ENCODE measurements at places on chromosomes 16 and 17.
A peak's percentile ranks its signal among the peaks of the same experiment; 100 is the strongest.

- DNase-seq = no peak
These were observed 10.5 kb downstream of the NXN start for GRCh38 chr17:968812-969730.

GRCh38 chr17:79036596-79036995 is 12.6 kb downstream of the C1QTNF1 start:
- peak; percentile 94 for DNase-seq

DNA sequence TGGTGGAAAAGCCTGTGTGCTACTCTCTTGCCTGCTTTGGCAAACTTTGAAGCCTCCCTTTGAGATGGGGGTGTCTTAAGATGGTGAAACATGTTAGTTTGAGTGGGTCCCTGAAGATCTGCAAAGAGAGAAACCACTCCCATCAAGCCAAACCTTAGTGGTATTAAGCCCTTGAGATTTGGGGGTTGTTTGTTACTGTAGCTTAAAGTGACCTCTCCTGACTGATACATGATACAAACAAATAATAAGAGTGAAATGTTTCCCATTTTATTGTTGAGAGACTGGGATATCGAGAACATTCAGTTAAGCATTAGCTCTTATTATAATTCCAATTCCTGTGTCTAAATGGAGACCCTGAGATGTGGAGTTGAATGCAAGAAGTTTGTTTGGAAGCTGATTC is 63.1 kb downstream of the NT5M start:
- DNase-seq = no peak

DNA sequence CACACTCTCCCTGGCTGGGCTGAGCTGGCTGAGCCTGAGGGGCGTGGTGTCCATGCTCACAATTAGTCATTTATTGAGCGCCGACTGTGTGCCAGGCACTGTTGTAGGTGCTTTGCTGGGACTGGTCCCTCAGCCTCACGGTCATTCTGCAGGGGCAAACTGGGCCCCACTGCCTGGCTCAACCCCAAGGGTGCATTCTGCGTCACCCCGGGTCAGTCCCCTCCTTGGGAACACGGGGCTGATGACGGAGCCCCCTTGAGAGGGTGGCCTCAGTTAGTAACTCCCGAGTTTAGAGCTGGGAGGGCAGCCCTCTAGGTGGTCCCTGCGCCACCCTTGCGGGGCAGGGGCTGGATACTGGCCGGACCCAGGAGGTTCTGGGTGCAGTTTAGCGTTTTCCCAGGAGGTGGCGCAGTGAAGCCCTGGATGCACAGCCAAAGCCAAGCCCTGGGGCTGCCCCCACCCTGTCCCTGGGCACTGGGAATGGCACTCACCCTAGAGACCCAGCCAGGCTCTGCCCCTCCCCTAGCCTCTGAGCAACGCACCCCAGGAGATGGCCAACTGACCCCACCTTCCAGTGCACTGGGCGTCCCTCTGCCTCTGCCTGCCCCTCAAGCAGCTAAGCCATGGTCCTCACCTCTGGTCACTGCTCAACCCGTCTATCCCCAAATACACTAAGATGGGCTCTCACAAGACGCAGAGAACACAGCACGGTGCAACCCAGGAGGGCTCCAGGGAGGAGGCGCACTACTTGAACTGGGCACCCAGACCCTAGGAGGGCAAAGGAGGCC is 243.2 kb upstream of the GSE1 start:
- no peak for DNase-seq

DNA sequence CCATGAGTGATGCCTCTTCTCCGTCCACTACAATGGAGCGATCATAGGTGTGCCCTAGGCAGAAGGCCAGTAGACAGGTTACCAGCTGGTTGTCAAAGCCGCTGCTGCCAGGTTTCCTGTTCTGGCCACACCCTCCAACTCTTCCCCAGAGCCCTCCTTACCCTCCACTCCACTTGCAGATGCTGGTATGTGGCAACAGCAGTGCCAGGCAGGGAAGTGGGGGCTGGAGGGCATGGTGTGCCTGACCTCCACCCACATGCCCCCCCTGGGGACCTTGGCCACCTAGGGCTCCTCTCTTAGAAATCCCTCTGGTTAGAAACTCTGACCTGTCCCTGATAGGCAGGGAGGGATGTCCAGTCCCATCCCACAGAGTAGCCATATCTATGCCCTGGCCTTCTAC is 1.5 kb downstream of the RRAD start:
- DNase-seq = no peak

DNA sequence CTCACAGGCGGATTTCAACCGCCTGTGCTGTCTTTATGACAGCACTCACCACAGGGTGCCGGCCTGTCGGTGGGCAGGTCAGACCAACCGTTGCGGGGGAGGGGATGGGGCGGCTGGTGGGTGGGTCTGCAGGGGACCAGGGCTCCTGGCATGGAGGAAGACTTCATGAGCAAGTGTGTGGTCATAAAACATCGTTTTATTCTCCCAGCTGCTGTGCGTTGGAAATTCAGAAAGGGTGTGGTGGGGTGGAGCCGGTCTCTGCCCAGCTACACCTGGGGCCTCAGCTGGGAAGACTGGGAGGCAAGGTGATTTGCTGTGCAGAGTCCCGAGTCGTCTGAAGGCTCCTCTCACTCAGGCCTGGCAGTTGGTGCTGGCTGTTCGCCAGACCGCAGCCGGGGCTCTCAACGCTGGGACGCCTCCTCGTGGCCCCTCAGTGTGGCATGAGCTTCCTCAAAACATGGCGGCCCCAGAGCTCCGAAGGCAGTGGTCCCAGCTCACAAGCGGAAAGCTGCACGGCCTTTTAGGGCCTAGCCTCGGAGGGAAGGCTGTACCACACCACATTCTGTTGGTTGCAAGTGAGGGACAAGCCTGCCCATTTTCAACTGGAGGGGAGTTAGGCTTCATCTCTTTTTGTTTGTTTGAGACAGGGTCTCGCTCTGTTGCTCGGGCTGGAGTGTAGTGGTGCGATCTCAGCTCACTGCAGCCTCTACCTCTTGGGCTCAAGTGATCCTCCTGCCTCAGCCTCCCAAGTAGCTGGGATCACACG is 45.8 kb upstream of the GSE1 start:
- DNase-seq = no peak

- DNase-seq = no peak
These were observed 17.3 kb downstream of the COTL1 start for GRCh38 chr16:84600343-84601229.

DNA sequence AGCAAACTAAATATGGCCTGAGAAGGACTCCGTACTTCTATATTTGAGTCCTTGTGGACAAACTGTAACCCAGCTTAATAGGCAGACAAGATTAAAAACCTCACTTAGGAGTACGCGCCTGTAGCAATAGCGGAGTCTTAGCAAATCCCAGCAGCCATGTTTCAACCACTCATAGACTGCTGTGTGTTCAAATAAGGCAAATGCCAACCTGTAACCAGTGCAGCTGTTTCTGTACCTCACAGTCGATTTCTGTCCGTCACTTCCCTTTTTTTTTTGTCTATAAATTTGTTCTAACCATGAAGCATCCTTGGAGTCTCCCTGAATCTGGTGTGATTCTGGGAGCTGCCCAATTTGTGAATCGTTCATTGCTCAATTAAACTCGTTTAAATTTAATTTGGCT is 30.2 kb downstream of the TANC2 start:
- DNase-seq = no peak

DNA sequence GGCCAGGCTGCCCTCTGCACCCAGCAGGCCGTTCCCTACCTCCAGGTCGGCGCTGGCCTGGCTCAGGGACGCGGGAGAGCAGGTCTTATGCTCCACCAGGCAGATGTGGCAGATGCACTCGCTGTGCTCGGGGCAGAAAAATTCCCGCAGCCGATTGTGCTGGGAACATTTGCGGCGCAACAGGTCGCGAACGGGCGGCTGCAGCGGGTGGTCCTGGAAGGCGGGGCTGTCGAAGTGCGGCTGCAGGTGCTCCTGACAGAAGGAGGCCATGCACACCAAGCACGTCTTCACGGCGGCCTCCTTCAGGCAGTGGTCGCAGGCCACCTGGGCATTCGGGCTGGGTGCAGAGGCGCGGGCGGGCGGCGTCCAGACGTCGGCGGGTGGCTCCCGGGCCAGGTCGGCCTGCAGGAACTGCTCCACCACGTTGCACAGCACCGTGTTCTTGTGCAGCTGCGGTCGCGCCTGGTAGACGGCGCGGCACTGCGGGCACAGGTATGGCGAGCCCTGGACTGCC is 439 bp downstream of the TRIM25 start:
- DNase-seq = no peak

DNA sequence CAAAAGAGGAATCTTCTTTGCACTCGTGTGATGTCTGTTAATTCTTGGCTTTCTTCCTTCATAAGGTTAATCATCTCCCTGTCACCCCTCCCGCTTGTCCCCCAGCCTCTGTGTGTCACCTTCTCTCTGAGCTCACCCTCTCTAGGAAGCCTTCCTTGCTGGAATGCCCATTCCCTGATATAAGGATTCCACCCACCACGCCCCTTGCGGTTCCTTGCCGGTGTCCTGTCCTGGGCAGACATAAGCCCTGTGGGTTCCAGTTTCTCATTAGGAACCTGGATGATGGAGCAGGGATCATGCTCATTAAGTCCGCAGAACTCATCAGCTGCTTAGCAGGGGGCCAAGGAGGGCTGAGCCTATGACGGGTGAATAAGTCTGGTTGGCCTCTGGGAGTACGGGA is 559.3 kb downstream of the MAF start:
- DNase-seq = no peak

GRCh38 chr17:46002311-46002972 is 3.4 kb downstream of the STH start:
- peak; percentile 25 for DNase-seq

DNA sequence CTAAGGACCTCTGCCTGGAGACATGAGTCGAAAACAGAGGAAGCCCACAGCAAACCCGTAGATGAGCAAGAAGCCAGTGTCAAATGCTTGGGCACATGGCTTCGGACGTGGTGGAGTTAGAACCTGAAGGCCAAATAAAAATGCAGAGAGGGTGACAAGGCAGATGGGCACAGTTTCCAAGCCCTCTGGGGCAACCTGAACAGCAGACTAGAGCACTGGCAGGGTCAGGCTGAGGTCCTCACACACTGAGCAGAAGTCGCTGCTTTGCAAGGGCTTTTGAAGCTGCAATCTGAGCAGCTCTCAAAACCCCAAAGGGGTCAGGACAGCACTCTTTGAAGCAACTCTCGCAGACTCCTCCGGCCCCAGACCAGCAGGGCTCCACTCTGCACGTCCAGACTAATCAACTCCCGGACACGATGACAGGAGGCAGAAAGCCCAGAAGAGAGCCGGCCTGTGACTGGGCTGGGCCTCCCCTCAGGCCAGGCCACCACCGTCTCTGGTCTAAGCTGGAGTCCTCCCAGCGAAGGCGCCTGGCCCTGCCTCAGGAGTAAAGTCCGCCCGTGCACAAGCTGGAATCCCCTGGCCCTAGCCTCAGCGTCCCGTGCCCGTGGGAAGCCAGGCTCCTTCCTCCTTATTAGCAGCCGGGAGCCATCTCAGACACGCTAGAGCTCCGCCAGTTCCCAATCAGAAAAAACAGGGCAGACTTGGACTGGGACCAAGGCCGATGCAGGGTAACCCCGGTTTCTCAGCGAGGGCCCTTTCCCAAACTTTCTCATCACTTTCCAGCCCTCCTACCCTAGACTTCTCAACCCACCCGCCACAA is 924 bp downstream of the SMARCD2 start:
- DNase-seq = no peak

DNA sequence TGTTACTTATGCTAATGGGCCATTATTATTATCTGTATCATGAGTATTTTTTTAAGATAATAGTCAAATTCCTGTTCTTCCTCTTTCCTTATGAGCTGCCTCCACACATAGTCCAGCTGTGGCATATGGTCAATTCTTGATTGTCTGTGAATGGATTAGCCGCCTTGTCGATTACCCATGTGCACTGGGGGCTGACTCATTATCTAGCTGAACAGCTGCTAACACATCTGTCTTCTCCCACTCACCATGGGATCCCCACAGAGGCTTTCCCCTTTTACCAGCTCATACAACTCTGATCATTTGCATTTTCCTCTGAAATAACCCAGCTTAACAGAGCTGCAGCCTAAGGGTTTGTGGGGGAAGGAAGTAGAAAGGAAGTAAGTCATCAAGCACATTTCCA is 915.0 kb downstream of the CDH11 start:
- DNase-seq = no peak

DNA sequence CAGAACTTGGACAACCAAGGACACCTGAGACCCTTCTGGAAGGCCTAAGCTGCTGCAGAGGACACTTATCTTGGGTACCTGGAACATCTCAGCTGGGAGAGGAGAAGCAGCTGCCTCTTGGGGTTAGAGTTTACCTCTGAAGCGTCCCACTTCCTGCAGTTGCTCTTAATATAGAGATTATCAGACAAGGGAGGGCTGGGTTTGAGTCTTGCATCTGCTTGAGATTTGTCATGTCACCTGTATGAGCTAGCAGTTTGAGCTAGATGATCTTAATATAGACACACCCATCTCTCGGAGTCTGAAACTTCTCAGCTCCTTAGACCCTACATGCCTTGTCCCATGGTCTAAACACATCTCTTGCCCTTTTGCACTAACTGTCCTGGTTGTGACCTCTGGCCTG is 93.1 kb upstream of the CCL1 start:
- no peak for DNase-seq

DNA sequence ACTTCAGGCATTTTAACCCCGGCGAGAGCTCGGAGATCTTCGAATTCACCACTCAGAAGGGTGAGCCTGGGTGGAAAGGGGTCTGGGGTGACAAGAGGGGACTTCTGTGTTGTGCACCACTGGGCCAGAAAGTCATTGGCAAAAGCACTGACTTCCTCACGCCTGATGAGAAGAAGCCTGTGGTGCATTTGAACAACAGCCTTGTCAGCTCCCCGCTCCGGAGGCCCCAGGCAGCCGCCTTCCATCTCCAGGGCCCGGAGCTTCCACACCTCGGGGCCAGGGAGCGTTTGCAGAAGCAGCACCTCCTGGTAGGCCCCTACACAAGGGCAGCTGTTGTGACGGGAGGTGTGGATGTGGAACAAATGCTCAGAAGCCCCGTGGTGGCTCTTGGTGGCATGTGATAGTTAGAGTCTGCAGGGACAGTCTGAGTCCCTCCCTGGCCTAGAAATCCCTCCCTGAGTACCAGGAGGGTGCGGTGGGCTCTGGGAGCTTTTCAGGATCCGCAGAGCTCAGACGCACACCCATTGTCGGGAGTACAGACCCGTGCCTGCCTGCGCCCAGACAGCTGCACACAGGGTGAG is 9.7 kb downstream of the CACNG1 start:
- no peak for DNase-seq

- no peak for DNase-seq
These were observed 31.4 kb downstream of the C16orf54 start for GRCh38 chr16:29714396-29714795.

DNA sequence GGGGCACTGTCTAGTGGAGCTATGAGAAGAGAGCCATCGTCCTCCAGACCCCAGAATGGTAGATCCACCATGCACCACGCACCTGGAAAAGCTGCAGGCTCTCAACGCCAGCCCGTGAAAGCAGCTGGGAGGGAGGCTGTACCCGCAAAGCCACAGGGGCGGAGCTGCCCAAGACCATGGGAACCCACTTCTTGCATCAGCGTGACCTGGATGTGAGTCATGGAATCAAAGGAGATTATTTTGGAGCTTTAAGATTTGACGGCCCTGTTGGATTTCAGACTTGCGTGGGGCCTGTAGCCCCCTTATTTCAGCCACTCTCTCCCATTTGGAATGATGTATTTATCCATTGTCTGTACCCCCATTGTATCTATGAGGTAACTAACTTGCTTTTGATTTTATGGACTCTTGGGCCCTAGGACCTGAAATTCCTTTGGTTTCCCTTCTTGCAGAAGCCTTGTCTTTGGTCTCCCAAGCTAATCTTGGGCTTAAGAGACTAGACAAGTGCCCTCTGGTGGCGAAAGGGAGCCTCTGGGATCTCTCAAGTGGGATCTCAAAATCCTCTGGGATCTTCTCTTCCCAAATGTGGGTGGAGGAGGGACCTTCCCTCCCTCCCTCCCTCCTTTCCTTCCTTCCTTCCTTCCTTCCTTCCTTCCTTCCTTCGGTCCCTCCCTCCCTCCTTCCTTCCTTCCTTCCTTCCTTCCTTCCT is 58.2 kb upstream of the HAPSTR1 start:
- peak; percentile 28 for DNase-seq

- DNase-seq = no peak
These were observed 62.6 kb downstream of the PLCG2 start for GRCh38 chr16:81841722-81842121.

Measured in stromal cell of bone marrow (primary cell).